ENCODE measurements at places on chromosomes 2 and 18.
A peak's percentile ranks its signal among the peaks of the same experiment; 100 is the strongest.

DNA sequence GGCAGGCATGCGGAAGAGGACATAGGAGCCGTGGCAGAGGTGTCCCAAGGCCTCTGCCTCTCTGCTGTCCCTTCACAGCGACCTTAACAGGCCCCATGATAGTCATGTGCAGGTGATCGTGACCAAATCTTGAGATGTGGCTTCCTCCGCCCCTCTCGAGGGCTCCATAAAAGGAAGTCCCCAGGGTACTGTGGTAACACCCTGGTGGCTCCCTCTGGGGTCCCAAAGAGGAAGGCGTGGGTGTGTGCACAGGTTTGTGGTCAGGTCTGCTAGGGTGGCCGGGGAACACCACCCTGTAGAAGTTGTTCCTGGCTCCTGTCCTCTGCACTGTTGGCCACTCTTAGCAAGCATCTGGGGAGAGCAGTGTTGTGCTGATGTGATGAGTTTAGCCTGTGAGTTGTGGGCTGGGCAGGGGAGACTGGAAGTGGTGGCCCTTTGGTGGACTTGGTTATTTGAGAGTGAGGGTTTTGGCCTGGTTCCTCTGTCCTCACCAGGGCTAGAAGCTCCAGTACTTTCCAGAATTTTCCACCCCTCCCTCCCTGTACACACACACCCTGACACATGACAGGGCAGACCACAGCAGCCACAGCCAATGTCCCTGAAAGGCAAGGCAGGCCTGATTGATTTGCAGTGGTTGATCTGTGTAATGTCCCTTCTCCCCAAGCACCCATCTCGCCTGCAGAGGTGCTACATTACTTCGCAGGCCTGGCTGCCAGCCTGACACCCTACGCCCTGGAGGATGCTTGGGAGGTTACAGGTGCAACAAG lies 68.9 kb upstream of the BOD1L2 start:
- H3K27me3 ChIP-seq: peaks cover 17% of the 10 kb centered on the region
- H3K4me1 ChIP-seq: no peaks in the 10 kb centered on the region
- no peak for DNase-seq
- no peak overlapping the region for H3K4me3 ChIP-seq
- H3K36me3 ChIP-seq: no peaks in the 10 kb centered on the region

GRCh38 chr2:4947911-4948310 lies 744.3 kb upstream of the SOX11 start:
- H3K36me3 ChIP-seq: no peaks in the 10 kb centered on the region
- H3K27me3 ChIP-seq: no peaks in the 10 kb centered on the region
- no peaks in the 10 kb centered on the region for H3K4me1 ChIP-seq
- H3K4me3 ChIP-seq: no peak overlapping the region
- H3K27ac ChIP-seq: no peak overlapping the region
- no peak for DNase-seq

- no peak overlapping the region for H3K4me3 ChIP-seq
- no peaks in the 10 kb centered on the region for H3K36me3 ChIP-seq
- DNase-seq: peak; percentile 44
- no peak overlapping the region for H3K27ac ChIP-seq
- no peaks in the 10 kb centered on the region for H3K4me1 ChIP-seq
Observed at GRCh38 chr2:38187541-38188011, 111.6 kb upstream of the CYP1B1 start.

GRCh38 chr2:101375653-101376052 lies 11.7 kb downstream of the CREG2 start:
- no peak overlapping the region for H3K4me3 ChIP-seq
- H3K4me1 ChIP-seq: peaks cover 13% of the 10 kb centered on the region
- no peak for DNase-seq
- no peak overlapping the region for H3K27ac ChIP-seq
- peaks cover 7% of the 10 kb centered on the region for H3K27me3 ChIP-seq

- no peaks in the 10 kb centered on the region for H3K36me3 ChIP-seq
- H3K27ac ChIP-seq: no peak overlapping the region
- peaks cover 9% of the 10 kb centered on the region for H3K27me3 ChIP-seq
Observed at GRCh38 chr2:88859461-88859860, 168.0 kb downstream of the RPIA start.

GRCh38 chr2:11754700-11755015 lies 8.2 kb downstream of the LPIN1 start:
- H3K27ac ChIP-seq: no peak overlapping the region
- H3K27me3 ChIP-seq: peaks cover 2% of the 10 kb centered on the region
- peaks cover 57% of the 10 kb centered on the region for H3K4me1 ChIP-seq

- no peak overlapping the region for H3K27ac ChIP-seq
- no peaks in the 10 kb centered on the region for H3K27me3 ChIP-seq
- no peak for DNase-seq
- H3K36me3 ChIP-seq: no peaks in the 10 kb centered on the region
Observed at GRCh38 chr18:39105104-39105503, 1539.5 kb upstream of the CELF4 start.
